Daoy (cell line): ENCODE measurements at places on chromosomes 13 and 19. TPM values are rescaled to one million over a fixed set of nuclear protein-coding genes. Genes with fewer than 3 reads are reported as not detected.
A peak's percentile ranks its signal among the peaks of the same experiment; 100 is the strongest.

DNA sequence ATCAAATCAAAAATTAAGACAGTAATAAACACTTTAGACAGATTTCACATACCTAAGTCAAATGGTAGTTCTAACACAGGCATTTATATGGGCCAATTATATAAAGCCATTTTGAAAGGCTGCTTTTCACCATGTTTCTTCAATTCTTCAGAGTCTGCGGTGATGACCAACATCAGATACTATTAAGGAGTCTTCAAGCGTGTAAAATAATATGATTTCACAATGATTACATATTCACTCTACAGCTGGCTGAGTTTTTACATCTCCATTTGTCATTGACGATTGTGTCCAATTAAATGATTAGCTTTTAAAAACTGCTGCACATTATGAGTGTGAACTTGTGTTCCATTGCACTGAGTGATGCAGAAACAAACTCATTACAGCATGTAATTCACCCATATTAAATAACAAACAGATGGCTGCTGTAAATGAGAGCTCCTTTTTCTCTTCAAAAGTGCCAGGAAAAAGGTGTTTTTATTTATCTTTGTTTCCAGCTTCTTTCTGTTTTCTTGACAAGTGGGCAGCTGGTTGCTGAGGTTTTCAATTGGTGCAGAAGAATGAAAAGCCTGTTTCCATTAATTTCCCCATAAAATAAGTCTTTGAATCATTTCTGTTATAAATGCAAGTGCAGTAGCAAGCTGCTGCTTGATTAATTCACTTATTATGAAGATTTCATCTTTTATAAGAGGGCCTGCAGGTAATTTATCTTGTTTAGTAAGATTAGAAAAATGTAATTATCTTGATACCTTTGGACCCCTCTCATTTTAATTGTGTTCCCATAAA, 676.1 kb upstream of the KLHL1 start:
- DNase-seq, result no peak

DNA sequence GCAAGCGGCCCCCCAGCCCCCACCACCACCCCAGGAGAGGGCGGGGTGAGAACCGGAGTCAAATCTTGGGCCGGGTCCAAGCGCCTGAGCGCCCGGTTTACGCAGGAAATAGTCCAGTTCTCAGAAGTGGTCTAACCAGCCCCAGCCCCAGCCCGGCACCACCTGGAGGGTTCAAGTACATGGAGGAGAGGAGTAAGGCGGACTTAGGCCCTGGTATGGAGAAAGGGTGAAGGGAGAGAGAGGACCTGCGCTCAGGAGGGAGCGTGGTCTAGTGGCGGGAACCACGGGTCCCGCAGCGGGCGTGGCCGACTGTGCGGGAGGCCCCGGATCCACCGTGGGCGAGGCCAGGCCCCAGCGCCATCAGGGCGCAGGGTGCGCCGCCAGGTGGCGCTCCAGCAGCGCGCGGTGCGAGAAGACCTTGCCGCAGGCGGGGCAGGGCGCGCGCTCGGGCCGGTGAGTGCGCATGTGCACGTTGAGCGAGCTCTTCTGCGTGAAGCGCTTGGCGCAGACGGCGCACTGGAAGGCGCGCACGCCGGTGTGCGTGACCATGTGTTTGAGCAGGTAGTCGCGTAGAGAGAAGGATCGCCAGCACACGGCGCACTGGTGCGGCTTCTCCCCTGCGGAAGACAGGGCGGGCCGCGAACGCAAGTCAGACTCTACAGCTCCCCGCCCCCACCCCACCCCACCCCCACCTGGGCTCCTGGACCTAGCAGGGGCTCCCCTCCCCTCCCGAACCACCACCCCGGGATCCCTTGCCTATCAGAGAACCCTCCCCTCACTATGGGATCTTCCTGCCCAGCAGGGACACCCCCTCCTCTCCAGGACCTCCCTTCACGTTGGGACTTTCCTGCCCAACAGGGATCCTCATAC, 2.1 kb upstream of the SLC27A5 start:
- peak; percentile 77 for DNase-seq

DNA sequence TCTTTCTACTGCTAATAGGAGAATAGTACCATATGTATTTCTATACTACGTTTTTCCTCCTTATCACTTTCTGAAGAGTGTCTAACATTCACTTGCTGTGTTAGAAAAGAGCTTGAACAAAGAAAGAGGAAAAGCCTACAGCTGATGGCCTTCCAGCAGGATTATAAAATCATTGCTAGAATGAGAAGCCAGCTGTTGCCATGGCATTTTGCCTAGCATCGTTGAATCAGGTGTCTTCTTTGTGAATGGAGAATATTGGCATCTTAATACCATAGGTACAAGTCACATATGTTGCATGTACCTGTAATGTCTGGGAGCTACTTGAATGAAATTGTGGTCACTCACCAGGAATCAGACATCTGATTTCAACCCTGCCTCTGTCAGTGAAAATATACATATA, 1174.9 kb downstream of the PCDH17 start:
- no peak for DNase-seq

- peak; percentile 62 for DNase-seq
Measured at GRCh38 chr19:41641879-41642485, 15.1 kb upstream of the CEACAM4 start.

GRCh38 chr13:46392967-46393366, 5.9 kb upstream of the RUBCNL start:
- DNase-seq, result peak; percentile 9

DNA sequence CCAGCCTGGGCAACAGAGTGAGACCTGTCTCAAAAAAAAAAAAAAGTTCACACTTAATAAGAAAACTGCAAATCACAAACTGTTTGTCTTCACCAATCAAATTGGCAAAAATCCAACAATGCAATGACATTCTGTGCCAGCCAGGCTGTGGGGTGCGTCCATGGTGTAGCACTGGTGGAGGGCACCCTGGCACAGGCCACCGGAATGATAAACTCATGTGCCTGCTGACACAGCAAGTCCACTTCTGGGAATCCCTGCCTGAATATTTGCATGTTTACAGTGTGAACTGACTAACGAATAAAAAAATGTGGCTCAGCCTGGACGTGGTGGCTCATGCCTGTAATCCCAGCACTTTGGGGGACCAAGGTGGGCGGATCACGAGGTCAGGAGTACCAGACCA, 1.6 kb upstream of the LRRC25 start:
- peak; percentile 31 for DNase-seq

- no peak for DNase-seq
Measured at GRCh38 chr13:63156816-63157215, 1741.2 kb upstream of the PCDH20 start.

GRCh38 chr19:10677751-10678150, 23.5 kb upstream of the QTRT1 start:
- no peak for DNase-seq

DNA sequence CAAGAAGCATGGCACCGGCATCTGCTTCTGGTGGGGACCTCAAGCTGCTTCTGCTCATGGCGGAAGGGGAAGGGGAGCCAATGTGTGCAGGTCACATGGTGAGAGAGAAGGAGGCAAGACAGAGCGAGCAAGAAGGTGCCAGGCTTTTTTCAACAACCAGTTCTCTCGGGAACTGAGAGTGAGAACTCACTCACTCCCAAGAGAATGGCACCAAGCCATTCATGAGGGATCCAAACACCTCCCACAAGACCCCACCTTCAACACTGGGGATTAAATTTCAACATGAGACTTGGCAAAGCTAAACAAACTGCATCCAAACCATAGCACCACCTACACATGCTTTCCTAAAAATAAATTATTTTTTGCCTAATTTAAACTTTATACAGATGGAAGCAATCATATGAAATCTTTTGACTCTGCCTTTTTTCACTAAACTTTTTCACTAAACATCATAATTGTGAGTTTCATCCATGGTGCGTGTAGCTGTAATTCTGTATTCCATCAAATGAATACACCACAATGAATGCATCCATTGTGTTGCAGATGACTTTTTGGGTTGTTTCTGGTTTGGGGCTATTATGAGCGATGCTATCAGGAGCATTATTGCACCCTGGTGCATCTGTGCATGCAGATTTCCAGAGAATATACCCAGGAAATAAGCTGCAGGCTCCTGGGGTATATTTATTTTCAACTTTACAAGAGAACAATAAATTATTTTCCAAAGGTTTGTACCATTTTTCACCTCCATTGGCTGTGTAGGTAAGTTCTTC, 14.6 kb upstream of the IPO5 start:
- DNase-seq, result no peak

GRCh38 chr13:77016888-77017623, 9.9 kb downstream of the FBXL3 start:
- DNase-seq, result no peak

DNA sequence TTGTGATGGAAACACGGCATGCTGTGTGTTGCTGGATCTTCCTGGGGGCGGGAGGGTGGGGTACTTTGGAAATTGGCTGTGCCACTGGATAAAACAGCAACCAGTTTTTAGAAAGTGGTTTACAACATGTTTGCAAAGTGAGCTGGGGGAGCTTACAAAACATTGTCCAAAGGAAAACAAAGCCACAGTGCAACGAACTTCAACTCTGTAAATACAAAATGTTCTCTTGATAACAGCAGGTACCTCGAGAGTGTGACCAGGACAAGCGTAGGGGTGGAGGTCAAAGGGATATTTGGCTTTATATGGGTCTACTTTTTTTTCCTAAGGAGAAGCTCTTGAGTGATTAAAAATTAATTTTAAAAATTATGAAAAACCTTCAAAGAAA, 2.5 kb downstream of the IGSF23 start:
- DNase-seq, result no peak

- DNase-seq, result peak; percentile 87
Measured at GRCh38 chr19:54955376-54955775, 8.0 kb upstream of the NLRP7 start.

GRCh38 chr13:73657821-73658540, 476.2 kb downstream of the KLF12 start:
- DNase-seq, result no peak

- no peak for DNase-seq
Measured at GRCh38 chr19:48900477-48901406, 630 bp downstream of the NUCB1 start.

GRCh38 chr19:33860312-33861090, 63.8 kb downstream of the KCTD15 start:
- DNase-seq, result no peak

DNA sequence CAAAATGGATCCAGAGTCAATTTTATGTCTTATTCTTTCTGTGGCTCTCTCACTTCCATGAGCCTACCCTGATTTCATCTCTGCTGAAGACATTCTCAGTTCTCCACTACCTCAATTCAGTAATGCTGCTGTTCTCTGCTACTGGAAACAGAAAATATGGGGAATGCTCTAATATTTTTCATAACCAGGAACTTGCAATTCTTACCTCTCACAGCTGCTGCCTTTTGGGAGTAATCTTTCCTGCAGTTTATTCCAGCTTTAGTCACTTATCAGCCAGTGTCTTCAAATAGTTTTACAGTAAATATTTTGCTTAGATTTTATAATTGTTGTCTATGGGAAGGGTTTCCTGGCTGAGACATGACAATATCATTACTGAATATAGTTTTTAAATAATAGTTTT, 145.1 kb upstream of the UFM1 start:
- no peak for DNase-seq

- DNase-seq, result no peak
Measured at GRCh38 chr13:24362435-24362952, 53.1 kb downstream of the C1QTNF9 start.

DNA sequence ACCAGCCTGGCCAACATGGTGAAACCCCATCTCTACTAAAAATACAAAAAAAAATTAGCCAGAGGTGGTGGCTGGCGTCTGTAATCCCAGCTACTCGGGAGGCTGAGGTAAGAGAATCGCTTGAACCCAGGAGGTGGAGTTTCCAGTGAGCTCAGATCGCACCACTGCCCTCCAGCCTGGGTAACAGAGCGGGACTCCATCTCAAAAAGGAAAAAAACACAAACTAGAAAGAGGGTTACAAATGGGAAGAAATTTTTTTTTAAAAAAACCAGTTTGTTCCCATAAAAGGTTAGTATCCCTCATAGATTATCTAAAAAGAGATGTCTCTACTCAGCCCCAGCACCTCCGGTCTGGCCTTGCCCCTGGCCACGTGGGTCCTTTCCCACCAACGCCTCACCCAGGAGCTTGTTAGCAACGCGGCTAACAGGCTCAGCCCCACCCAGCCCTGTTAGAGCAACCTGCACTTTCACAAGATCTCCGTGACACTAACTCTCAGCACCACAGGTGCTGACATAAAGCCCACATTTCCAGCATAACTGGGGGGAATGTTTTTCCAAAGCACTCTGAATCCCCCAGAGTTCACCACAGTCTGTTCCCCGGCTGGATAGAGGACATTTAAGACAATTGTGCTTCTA, 4.3 kb downstream of the DMKN start:
- peak; percentile 78 for DNase-seq

DNA sequence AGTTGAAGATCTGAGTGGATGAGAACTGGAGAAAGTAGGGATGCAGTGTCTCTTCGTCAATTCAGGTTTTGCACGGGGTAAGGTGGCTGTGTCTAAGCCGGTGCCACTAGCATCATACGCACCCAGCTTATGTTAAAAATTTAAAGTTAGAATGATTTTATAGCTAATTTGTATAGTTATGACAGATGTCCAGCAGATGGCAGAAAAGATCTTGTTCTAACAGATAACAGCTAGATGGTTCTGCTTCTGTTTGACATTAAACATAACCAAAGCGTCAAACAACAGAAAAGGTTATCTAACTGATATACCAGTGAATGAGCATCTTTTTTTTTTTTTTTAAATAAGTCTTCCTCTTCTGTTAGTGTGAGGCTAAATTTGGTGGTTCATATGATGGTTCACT, 18.8 kb upstream of the EDDM13 start:
- peak; percentile 20 for DNase-seq

- DNase-seq, result peak; percentile 74
Measured at GRCh38 chr19:37932985-37933936, 26.3 kb downstream of the SIPA1L3 start.

GRCh38 chr13:43124490-43124889, 101.1 kb downstream of the DNAJC15 start:
- no peak for DNase-seq

GRCh38 chr13:111380431-111380830, 60.0 kb downstream of the TEX29 start:
- no peak for DNase-seq

DNA sequence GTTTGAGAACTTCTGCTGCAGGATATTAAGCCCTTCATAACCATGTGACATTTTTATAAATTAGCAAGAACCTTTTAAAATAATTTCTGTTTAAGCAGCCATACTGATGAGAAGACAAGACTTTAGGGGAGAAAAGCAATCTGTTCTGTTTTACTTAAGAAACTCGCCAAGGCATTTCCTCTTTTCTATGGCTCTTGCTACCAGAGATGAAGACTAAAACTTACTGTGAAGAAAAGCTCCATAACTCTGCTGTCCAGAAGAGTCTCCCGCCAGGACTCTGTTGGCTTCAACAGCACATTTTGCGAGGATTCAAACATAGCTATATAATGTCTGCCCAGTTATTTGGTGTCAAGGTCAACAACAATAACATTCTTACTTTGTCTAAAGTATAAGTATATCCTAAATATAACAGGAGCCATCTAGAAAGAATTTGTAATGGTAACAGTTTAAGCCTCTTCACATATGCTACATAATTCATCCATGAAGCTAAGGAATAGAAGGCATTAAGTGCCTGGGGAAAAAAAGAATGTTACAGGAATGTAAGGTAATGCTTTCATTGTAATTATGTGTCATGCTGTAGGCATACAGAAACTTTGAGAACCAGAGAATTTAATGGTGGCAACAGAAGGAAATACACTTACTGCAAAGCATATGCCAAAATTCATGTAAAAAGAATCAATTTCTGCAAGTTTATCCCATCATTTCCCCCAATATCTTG, 53.2 kb upstream of the EEF1AKMT1 start:
- no peak for DNase-seq

Gene SYCN
- total RNA-seq, result not detected in 2 replicates

Gene ZNF99
- not detected in 2 replicates for total RNA-seq

Gene MAP4K1
- 0.11 TPM in 1 of 2 replicates, not detected in the other for total RNA-seq

Gene LHB
- 0.60 and 4.0 TPM in 2 replicates for total RNA-seq

Gene PEG3
- 4.1 and 6.6 TPM in 2 replicates for total RNA-seq

Gene LILRA2
- total RNA-seq, result not detected in 2 replicates

Gene ZNF583
- 3.9 and 4.1 TPM in 2 replicates for total RNA-seq
